ENCODE measurements at places on chromosomes 11 and 22.

DNA sequence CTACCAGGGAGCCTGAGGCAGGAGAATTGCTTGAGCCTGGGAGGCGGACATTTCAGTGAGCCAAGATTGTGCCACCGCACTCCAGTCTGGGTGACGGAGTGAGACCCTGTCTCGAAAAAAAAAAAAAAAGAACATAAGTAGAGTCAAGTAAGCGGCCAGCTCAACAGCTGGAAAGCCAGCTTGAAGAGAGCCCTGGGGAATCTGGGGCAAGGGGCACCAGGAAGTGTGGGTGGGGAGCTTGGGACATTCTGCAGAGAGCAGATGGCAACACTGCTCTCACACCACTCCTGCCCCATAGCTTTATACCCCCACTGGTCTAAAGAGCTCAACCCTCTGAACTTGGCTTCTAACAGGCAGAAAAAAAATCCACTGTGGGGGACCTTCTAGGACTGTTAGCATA is 505.6 kb downstream of the BUD13 start:
- DNase-seq = no peak

- DNase-seq = no peak
Measured at GRCh38 chr22:27790376-27791158, 11.0 kb downstream of the MN1 start.

DNA sequence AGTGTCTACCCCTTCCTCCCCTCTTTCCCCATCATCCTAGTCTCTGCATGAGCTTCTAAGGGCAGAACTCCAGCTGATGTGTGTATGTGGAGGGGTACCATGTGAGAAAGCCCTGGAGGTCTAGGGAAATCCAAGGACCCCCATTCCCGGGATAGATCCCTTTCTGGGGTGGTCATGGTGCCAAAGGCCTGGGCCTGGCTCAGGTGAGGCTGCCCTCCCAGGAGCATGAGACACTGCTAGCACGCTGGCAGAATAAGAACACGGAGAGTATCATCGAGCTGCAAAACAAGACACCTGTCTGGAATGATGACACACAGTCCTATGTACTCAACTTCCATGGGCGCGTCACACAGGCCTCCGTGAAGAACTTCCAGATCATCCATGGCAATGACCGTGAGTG is 19.6 kb downstream of the TUB start:
- no peak for DNase-seq

GRCh38 chr22:47201186-47201995 is 438.9 kb downstream of the TBC1D22A start:
- no peak for DNase-seq

DNA sequence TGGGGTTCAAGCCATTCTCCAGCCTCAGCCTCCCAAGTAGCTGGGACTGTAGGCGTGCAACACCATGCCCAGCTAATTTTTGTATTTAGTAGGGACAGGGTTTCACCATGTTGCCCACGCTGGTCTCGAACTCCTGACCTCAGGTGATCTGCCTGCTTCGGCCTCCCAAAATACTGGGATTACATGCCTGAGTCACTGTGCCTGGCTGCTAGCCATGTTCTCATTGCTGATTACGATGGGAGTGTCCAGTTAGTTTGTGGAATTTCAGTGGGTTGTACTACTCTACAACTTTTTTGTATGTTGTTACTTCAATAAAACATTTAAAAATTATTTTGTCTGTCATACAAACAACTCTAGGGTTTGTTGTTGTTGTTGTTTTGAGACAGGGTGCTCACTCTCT is 4.8 kb upstream of the VPS11 start:
- DNase-seq = no peak

GRCh38 chr11:8652140-8652539 is 30.3 kb downstream of the TRIM66 start:
- no peak for DNase-seq

DNA sequence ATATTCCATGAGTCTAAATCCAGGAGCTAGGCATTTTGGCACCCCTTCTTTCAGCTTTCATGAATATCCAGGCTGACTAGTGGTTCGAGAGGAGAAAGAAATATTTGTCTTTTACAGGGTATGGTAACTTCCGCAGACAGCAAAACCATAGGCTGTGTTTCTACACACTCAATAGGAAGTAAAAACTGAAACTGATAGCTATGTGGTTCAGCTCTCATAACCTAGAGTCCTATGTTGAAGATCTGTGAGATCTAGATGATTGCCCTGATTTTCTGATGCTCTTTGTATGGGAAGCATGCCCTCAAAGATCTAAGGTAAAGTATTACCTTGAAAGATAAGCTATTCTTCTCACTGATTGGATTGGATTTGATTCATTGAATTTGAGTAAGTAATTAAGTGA is 118.3 kb downstream of the CD44 start:
- DNase-seq = no peak

DNA sequence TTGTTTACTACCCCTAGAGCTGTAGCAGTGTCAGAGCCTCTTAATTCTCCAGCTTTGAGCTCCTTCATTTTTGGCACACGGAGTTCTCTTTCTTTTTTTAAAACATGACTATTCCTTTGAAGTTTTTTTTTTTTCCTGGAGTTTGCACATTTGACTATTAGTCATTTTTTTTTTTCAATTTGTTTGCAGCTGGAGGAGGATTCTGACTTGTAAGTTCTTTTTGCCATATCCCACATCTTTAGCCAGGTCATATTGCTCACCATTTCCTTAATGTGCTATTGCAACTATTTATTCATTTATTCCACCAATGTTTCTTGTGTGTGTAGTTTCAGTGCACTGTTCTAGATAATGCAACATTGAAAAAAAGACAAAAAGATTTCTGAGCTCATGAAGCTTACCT is 166.3 kb upstream of the ARHGAP20 start:
- no peak for DNase-seq

DNA sequence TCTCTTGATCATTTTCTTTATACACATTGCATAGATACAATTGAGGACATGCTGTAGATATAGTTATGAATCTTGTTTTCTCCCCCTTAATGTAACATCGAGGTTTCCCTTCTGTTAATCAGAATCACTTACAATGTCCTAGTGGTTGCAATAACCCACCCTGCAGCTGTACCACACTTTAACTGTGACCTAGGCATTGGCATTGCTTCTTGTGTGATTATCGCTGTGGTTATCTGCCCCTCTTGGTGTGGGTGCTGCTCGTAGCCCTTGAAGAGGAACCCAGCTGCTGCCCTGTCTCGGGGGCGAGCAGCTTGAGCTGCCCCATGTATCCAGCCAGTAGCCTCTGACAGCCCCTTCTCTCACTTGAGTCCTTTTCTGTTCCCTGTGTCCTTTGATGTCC is 1.5 kb downstream of the DGAT2 start:
- no peak for DNase-seq

DNA sequence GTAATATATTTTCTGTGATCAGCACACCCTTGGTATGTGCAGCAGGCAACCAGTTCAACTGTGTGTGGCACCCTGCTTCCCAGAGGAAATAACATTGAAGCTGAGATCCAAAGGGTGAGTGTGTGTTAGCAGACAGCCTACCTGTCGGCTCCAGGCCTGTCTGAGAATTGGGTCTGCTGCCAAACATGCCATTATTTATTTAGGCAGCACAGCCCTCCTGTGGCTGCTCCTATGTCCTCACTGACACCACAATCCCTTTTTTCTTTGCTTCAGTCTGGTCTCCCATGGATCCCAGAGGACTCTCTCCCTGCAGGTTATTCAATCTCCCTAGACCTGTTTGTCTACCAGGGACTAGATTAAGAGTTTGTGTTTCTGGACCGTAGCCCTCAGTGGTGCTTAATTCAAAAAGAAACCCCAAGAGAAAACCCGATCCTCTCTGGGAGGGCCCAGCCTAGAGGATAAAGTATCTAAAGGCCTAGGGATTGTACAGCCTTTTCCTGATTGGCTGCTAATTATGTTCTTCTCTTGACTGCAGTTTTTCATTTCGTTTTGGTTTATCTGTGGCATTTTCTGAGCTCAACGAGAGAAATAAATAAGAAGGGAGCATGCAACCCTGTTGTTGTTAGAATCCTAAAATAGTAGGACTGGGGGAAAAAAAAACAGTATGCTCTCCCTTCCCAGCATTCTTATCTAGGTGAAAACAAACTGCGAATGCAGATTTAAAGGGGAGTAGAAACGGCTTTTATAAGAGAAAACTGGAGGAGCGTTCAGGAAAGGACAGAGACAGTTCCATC is 24.1 kb downstream of the KCNE3 start:
- DNase-seq = peak; percentile 81

DNA sequence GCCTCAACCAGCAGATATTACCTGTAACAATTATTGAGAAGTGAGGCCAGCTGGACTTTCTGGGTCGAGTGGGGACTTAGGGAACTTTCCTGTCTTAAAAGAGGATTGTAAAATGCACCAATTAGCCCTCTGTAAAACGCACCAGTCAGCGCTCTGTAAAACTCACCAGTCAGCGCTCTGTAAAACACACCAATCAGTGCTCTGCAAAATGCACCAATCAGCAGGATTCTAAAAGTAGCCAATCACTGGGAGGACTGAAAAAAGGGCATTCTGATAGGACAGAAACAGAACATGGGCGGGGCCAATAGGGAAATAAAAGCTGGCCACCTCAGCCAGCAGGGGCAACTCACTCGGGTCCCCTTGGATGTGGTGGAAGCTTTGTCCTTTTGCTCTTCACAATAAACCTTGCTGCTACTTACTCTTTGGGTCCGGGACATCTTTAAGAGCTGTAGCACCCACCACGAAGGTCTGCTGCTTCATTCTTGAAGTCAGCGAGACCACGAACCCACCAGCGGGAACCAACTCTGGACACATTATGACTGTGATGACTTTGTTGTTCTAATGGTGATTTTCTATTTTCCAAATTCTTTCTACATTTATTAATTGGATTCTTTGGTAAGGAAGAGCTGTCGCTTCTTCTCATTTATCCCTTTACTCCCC is 40.2 kb upstream of the FGF3 start:
- no peak for DNase-seq

DNA sequence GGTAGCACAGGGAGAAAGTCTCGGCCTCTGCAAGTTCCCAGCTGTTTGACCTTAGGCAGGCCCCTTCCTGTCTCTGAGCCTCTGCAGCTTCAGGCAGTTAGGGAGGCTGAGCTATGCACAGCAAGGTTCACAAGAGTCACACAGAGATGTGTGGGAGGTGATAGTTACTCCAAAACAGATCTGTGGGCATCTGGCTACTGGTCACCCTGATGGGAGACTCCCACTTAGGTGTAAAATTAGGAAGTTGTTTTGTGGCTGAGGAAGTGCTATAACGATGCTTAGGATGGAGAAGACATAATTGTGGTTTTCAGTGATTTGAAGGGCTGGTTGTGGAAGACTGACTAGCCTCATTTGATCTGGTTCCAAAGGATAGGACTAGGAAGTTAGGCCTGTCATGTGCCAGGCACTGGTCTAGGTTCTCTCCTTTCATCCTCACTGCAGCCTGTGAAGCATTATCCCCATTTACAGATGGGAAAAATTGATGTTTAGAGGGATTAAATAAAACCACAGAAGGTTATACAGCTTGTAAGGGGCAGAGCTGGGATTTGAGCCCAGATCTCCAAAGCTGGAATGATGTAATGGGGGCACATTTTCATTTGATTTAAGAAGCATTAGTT is 13.5 kb downstream of the ACO2 start:
- no peak for DNase-seq

GRCh38 chr11:39971938-39972337 is 1487.5 kb downstream of the LRRC4C start:
- DNase-seq = no peak

GRCh38 chr11:77559686-77560401 is 29.9 kb upstream of the AQP11 start:
- DNase-seq = no peak

GRCh38 chr11:2903672-2904011 is 18.1 kb upstream of the CDKN1C start:
- no peak for DNase-seq

DNA sequence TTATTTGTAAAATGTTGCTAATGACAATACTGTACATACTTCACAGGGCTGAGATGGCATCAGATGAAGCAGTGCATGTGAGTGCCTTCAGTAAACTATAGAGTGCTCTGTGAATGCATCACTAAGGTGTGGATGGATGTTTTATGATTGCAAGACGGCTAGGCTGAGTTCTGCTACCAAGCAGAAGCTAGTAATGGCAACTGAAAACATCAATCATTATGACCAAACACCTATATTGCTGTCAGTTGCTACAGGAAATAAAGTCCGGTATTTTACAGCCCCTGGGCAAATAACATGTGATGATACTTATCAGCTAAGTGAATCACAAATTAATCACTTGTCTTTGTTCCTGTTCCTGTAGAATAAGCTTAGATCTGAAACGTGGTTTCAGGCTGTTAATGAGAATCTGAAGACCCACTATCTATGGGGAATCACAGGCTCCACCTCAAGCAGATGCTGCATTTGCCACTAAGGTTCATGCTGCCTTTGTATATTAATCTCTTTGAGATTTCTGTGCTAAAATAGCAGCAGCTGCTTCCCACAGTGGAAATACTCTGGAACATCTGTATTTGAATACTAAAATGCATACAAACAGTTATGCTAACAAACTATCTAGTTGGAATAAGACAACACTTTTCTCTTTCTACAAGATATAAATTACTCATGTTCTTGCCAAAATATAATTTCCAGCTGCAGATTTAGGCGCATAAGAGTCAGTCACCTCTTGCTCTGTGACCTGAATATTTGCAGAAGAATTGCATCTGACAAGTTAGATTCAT is 254.0 kb upstream of the PITPNB start:
- no peak for DNase-seq

DNA sequence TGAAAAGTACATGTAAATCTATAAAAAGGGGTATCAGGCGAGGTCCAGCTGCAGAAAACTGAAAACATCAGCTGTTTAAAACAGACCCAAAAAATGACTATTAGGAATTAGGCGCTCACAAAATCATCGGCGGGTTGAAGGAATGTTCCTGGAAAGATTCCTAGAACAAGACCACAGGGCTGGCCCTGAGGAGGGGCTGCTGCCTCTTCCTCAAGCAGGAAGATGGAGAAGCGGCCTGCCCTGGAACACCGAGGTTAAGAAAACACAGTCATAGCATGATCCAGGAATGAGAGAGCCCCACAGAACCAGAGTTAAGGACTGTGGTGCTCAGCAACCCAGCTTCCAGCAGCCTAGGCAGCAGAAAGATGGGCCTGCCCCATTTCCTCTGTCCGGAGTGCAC is 78.4 kb downstream of the C11orf91 start:
- no peak for DNase-seq

DNA sequence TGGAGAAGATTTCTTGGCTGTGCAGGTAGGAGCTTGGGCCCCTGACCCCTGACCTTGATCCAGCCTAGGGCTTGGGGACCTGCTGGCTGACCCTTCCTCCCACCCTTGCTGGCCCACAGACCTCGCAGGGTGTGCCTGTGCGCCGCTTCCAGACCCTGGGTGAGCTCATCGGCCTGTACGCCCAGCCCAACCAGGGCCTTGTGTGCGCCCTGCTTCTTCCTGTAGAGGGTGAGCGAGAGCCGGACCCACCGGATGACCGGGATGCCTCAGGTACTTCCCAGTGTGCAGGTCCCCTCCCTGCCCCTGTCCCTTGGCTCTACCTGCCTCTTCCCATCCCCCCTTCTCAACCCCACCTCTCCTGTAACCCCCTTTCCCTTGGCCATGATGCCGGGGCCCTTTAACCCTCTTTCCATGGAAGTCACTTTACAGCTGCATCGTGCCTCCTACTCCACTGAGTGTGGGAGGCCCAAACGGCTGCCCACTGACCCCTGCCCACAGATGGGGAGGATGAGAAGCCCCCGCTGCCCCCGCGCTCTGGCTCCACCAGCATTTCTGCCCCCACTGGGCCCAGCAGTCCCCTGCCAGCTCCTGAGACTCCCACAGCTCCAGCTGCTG is 3.8 kb downstream of the INPPL1 start:
- DNase-seq = no peak

- DNase-seq = peak; percentile 76
Measured at GRCh38 chr11:96242971-96243647, 99.9 kb downstream of the MAML2 start.

GRCh38 chr11:61048368-61049062 is 53.8 kb upstream of the CD5 start:
- DNase-seq = no peak
